Stimulated activated CD8-positive, alpha-beta memory T cell treated with anti-CD3 and anti-CD28 coated beads, Interleukin-12 subunit alpha, Interleukin-12 subunit beta, amount 100 ng/mL, for 4 hours (primary cell): ENCODE measurements at places on chromosomes 5 and 9.

- DNase-seq: no peak
Observed at GRCh38 chr5:170204202-170204601, 28.6 kb upstream of the C5orf58 start.

DNA sequence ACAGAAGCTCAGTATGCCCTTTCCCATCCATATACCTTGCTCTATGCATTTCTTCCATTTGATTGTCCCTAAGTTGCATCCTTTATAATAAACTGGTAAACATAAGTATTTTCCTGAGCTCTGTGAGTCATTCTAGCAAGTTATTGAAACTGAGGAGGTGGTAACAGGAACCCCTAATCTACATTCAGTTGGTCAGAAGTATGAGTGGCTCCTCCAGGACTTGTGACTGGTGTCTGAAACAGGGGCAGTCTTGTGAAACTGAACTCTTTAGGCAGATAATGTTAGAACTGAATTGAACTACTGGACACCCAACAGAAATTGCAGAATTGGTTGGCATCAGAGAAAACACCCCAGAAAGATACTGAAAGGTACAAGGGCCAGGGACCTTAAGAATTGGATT lies 133.1 kb upstream of the POU5F2 start:
- no peak for DNase-seq

DNA sequence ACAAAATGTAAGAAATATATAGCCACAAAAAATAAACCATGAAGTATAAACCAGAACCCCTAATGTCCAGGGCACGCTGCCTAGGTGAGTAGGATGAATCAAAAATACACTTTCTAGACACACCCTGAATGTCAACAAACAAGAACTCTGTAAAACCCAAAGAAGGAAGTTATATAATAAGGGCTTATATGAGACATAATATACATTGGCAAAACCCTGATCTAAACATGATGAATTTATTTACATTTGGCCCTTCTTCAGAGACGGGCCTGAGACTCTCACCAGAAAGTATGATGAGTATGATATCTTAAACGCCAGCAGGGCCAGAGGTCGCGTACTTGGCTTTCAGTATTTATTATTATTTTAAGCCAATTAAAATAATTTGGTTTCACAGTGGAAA lies 125.1 kb upstream of the FST start:
- DNase-seq: no peak

DNA sequence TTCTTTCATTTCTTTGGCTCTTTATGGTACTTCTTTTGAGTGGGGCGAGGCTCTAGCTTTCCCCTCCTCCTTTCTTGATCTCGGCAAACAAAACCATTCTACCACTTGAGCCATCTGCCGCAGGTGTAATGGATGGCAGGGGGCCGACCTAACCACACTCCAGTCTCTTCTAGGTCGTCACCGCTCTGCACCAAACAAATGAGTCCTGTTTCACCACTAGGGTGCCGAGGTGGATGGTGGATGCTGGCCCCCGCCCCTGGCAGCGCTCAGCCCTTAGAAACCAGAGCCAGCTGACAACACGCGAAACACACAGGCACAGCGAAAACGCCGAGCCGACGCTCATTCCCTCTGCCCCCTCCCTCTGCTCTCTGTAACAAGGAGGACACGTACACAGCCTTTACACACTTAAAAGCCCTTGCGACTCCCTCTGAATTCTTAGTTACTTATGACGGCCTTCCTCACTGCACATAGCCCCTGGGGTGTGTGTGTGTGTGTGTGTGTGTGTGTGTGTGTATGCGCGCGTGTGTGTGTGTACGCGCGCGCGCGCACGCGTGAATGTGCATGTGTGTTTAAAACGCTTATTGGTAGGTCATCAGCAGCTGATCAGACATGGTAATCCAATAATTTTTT lies 199.4 kb downstream of the MEF2C start:
- DNase-seq: no peak

DNA sequence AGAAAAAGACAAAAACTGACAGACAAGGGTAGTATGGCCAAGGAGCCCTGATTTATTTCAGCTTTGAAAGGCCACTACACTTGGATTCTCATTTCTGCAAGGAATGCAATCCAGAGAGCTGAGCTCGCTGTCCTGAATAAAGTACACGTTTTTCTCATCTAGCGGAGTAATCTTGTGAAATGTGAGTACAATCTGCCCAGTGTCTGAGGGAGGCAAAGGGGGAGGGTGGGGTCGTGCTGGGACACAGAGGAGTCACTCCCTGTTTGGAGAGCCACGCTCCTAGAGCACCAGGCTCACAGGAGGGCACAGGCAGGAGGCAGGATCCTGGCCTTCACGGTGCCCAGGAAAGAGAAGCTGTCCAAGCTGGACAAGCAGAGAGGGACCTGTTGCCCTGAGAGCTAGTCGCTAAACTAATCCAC lies 51.0 kb upstream of the IFNK start:
- DNase-seq: no peak

- DNase-seq: no peak
Observed at GRCh38 chr9:96333958-96334357, 32.0 kb upstream of the HSD17B3 start.

GRCh38 chr9:33843312-33843961 lies 26.5 kb downstream of the UBE2R2 start:
- DNase-seq: no peak

GRCh38 chr9:122949696-122950095 lies 8.9 kb downstream of the RABGAP1 start:
- no peak for DNase-seq

DNA sequence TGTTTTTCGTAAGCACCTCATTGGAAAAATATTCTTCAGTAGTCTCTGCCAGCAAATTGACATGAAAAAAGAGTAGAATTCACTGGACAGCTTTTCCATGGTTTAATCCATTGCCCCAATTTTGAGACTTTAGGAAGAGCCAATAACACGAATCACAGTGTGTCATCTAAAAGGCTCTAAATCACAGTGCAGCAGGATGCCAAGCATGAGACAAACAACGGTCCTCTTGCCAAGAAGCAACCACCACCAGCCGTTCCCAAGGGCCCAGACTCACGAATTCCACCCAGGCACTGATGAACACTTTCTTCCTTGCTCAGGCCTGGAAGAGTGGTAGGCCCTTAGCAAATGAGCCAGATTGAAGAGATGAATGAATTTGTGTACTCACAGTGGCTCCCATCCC lies 18.3 kb upstream of the IRX4 start:
- DNase-seq: no peak

DNA sequence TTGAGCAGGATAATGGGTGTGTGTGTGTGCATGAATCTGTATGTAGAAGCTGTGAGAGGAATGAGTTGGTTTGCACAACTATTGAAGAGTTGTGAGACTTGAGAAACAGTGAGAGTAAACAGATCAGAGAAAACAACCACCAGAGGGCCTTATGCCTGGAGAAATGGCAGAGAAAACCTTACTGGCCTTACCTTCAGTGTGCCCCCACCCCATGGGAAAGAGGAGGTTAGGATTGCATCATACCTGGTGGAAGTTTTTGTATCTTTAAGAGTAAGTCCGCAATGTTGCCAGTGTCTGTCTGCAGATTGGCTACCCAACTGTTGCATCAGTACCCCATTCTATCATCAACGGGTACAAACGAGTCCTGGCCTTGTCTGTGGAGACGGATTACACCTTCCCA lies 1909.4 kb upstream of the WWC1 start:
- DNase-seq: no peak

- DNase-seq: no peak
Observed at GRCh38 chr5:143913008-143913752, 101.2 kb downstream of the HMHB1 start.

- no peak for DNase-seq
Observed at GRCh38 chr5:59500014-59500413, 393.5 kb downstream of the PDE4D start.

- no peak for DNase-seq
Observed at GRCh38 chr9:114574438-114574837, 13.1 kb upstream of the ATP6V1G1 start.

DNA sequence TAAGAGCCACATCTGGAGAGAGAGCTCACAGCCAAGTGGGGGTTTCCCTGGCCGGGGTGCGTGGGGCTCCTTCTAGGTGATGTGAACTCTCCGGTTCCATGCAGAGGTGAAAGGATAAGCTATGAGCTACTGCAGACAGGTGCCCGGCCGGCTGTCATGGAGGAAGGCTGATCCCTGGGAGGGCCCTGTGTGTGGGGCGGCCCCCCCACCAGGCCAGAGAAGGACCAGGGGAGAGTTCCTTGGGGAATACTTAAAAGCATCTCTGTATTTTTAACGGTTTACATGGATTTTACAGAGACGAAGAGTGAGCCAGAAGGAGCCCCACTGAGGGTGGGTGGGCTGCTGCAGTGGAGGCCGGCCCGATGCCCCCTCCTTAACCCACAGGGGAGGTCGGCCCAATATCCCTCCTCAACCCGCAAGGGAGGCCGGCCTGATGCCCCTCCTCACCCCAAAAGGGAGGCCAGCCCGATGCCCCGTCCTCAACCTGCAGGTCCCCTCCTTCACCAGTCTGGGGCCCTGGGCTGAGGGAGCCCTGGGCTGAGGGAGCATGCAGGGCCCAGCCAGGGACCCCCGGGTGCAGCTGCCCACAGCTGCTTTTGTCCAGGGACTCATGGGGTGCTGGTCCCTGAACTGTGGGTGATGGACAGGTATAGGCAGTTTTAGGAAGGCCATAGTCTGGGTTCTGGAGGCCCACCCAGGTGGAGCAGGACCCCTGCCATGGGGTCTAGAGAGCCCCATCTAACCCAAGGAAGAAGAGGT lies 31.9 kb downstream of the MRPL36 start:
- DNase-seq: no peak
